ENCODE measurements at places on chromosomes 6 and 20.

DNA sequence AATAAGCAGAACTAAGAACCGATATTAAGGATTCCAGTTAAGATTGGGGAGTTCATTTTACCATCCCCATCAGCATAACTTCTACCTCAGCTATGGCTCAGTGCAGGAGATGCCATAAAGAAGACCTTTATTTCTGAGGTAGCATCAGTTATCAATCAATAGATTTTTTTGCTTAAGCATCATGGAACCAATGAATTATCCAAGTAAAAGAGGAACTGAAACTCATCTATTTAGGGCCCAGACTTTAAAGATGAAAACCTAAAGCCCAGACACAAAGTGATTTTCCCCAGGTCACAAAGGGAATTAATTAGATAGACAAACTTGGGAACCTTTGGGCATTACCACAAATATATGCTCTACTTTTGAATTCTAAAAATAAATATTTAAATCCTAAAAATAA lies 59.2 kb upstream of the TINAG start:
- DNase-seq: no peak

GRCh38 chr20:9409352-9409751 lies 105.0 kb upstream of the LAMP5 start:
- peak; percentile 85 for DNase-seq

- peak; percentile 63 for DNase-seq
Observed at GRCh38 chr20:48631114-48632016, 196.4 kb downstream of the PREX1 start.

DNA sequence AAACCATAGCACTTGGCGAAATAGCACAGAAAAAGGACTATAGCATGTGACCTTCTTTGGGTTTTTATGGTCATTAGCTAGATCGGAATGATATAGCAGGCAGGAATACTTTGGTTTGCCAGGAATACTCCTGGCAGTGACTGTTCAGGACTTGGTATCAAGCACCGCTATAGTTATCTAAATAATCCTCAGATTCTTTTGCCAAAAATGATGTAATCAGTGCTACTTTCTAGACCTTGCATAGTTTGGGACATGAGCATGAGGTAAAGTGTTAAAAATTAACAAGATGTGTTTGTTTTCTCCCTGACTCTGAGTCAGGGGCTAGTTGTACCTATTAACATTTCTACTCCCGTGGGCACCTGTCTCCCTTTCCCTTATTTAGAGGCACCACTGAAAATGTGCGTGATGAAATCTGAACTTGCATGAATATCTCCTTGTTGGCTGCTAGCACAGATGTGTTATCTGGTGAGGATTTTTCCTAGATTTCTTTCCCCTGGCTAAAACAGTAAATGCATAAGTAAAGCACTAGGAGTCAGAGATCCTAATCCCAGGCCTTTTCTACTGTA lies 511.0 kb downstream of the CDKAL1 start:
- no peak for DNase-seq

- DNase-seq: no peak
Observed at GRCh38 chr6:30703011-30703410, 12.2 kb upstream of the NRM start.

Measured in fibroblast of skin of back (primary cell).